ENCODE measurements at places on chromosomes 1 and 21.

DNA sequence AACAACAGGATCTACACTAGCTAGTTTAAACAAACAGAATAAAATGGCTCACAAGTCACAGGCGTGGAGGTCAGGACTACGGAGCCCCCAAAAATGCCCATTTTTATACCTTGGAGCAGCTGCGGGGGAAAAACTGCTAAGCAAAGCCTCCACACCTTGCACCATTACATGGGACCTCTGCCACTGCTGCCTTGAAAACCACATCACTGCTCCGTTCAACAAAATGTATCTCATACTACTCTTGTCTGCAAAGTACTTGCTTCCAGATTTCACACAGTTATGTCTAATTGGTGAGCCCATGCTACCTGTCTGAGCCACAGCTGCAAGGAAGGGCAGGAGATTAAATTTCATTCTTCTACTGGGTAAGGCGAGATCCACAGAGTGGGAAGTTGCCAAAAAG, 24.4 kb downstream of the MRPL39 start:
- DNase-seq: no peak

GRCh38 chr1:99557546-99558202, 88.2 kb upstream of the PALMD start:
- no peak for DNase-seq

- DNase-seq: no peak
Measured at GRCh38 chr1:25735956-25736529, 64.0 kb upstream of the SELENON start.

DNA sequence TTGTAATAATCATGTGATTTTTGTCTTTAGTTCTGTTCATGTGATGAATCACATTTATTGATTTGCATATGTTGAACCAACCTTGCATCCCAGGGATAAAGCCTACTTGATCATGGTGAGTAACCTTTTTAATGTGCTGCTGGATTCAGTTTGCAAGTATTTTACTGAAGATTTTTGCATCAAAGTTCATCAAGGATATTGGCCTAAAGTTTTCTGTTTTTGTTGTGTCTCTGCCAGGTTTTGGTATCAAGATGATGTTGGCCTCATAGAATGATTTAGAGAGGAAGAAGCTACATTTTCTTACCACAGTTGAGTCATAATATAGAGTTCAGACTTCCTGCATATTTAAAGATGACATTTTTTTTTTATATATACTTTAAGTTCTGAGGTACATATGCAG, 455.9 kb downstream of the PLPP3 start:
- no peak for DNase-seq

Measured in AG04449 (cell line).